ENCODE measurements at places on chromosomes 1 and 21.
A peak's percentile ranks its signal among the peaks of the same experiment; 100 is the strongest.

DNA sequence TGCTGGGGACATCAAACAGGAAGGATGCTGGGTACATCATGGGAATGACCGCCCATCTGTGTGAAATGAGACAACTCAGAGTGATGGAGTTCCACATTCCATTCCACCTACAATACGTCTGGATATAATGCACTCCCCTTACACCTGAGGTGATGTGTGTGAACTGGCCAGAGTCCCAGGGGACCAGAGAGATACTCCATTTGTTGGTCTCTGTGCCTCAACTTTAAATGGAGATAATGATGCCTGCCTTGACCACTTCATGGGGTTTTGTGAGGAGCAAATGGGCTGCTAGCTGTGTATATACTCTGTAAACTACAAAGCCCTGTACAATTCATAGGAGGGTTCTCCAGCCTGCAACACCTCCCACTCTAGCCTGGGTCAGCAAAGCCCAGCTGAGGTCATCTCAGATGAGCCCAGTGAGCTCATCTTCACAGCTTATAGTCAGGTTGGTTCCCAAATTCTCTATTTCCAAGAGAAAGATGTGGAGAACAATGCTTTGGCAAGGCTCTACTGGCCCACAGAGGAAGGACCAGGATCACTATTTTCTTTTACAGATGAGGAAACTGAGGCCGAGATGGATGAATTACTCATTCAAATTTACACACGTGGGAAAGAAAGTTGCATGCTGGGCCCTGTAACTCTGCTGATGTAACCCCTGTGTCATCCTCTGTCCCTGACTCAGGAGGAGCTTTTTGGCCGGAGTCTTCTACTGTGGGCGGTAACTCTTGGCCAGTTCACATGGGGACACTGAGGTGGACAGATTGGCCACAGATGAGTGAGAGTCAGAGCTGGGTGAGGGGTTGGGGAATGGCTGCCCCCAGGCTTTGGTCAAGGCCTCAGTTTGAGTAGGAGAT, 105.6 kb upstream of the GCLM start:
- DNase-seq, result no peak

DNA sequence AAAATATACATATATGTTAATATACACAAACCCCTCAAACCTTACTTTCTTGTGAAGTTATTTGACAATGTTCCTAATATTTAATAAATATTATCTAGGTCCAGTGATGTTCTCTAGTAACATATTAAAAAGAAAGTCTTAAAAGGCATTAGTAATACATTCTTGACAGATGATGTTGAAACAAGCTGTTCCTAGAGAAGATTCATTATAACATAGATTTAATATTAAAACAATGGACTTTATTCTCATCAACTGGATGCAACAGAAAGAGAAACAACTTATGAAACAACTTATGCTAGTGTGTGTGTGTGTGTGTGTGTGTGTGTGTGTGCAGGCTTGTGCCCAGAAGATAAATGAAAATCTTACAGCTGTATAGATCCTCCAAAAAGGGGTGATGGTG, 68.5 kb upstream of the PLXNA2 start:
- DNase-seq, result peak; percentile 5

DNA sequence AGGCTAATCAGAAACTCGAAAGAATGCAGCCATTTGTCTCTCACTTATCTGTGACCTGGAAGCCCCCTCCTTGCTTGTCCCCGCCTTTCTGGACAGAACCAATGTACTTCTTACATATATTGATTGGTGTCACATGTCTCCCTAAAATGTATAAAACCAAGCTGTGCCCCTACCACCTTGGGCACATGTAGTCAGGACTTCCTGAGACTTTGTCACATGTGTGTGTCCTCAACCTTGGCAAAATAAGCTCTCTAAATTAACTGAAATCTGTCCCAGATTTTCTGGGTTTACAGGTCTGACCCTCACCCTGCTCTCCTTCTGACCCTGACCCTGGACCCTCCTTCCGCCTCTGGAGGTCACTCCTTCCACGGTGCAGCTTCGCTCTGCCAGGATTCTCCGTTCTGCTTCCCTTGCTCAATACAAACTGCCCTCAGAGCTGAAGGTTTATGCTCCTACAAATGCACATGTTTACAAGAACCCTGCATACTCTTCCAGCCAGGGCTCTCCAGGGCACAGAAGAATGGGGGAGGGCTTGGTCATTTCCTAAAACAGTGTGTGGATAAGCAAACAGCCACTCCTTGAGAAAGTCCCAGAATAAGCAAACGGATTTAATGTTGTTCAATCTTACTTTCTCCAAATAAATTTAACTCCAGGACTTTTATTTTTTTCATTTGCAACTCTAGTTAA, 160.5 kb downstream of the ACTL8 start:
- DNase-seq, result no peak

GRCh38 chr1:77926561-77927357, 38.3 kb downstream of the NEXN start:
- peak; percentile 29 for DNase-seq

GRCh38 chr1:83508485-83509151, 490.3 kb downstream of the TTLL7 start:
- DNase-seq, result no peak

- no peak for DNase-seq
Observed at GRCh38 chr1:37620707-37621106, 14.0 kb downstream of the RSPO1 start.

GRCh38 chr1:79193211-79194079, 186.9 kb upstream of the ADGRL4 start:
- peak; percentile 75 for DNase-seq

GRCh38 chr1:222415441-222415840, 132.5 kb downstream of the HHIPL2 start:
- no peak for DNase-seq

- DNase-seq, result no peak
Observed at GRCh38 chr1:45867697-45868348, 64.4 kb downstream of the MAST2 start.

GRCh38 chr1:223670458-223671159, 5.1 kb upstream of the CAPN8 start:
- DNase-seq, result peak; percentile 35

- peak; percentile 88 for DNase-seq
Observed at GRCh38 chr1:109910123-109910962, at the start of gene CSF1. Gene CSF1 (plus strand): TSS chr1:109910849. CDS start chr1:109911024, 175 bp downstream.

DNA sequence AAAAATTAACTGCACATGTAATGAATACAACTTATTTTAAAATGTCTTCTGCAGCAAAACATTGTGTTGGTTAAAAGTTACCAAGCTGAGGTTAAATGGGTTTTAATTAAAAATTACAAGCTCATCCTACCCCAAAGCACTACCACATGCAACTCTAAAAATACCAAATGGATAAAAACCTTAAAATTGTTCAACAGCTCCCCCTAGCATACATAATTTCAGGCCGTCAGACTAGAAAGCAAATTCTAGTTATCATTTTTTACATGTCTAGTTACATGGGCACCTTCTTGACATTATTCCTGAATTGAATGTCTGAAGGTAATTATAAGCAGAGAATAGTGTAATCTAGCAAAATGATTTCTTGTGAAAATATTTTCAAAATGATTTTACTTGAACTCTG, 176.5 kb downstream of the C1orf21 start:
- DNase-seq, result peak; percentile 58

- DNase-seq, result no peak
Observed at GRCh38 chr1:26164861-26165842, 3.6 kb downstream of the C1orf232 start.

DNA sequence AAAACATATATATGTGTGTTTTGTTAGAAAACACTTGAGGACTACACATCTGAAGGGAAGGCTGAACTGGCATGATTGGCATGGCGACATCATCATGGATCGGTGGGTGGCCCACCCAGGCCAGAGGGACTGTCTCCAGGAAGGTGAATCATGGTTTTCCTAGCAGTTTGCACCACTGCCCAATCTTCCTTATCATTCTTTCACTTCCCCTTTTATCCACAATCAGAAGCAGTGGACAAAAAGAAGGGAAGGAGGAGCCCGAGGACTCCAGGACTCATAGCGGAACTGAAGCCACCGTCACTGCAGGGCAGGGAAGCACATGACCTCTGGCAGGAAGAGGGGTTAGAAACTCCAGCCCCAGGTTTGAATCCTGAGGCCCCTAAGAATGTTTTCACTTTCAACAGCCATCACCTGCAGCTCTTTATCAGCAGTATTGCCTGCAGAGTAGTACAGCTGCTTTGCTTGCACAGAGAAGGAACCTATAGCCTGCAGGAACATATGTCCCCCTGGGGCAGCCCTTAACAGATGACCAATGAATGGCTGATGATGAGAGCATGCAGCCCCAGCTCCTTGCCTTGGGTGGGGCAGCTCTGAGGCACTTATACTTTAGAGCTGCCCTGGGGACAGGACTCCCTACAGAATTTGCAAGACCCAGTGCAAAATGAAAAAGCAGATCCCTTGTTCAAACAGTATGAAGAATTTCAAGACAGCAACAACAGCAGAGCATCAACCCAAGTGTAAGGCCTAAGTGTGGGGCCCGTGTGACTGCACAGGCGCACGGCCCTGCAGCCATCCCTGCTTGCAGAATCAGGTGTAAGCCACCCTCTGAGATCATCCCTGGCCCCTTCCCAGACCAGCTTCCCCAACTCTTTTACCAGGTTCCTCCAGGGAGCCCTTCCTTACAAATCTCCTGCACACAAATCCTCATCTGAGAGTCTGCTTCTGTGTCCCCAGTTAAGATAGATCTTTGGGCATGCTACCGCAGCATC, 241.8 kb upstream of the IRF2BP2 start:
- peak; percentile 53 for DNase-seq

DNA sequence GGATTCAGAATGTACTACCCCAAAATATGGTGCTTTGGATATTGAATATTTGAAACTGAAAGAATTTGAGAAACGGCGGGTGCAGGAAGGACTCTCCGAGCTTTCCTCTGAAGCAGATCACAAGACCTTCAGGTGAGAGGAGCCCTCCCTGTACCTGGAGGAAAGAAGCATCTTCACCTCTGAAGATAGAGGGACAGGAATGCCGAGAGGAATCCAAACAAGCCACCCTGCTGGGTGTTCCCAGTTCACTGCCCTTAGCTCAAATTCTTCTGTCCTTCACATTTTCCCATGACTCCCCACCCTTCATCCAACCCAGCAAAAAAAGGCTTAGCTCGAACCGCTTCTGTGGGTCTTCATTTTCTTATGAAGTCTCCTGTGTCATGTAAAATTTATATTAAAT, 18.2 kb upstream of the PADI2 start:
- DNase-seq, result no peak

DNA sequence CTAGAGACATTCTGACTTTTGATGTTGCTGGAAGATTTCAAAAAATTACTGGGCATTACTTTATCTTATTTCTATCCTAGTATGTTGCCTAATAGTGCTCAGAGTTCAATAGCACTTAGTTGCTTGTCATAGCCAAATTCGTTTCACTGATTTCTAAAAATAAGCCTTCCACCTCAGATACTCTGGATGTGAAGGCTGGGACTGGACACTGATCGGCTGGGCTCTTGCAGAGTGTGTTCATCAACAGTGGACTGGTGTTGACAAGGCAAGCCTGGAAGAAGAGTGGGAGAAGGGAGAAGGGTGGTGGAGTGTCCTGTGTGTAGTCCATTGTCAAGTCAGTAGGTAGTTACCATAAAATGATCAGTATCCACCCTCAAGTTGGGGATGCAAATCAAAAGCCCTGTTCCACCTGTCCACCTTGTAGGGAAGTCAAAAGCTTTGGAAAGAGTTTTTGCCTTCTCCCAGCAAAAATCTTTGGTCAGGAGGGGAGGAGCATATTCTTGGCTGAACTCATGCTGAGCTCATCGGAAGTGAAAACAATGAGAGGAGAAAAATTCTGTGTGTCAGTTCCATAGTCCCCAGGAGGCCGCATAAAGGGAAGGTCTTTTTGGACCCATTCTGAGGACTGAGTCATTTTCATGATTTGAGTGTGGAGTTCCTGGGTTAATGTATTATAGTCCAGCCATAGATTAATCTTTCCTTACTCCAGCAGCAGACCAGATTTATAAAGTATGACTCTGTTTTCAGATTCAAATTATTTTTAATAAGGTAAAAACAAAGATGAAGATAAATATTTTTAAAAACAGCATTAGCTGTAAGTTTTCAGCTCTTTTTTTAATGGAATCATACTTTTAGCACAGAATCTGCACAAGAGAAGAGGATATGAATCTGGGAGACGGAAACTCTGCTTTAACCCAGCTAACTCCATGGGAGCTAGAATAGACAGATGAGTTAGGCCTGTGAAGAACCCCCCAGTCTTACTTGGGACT, 99.5 kb upstream of the BMP8A start:
- peak; percentile 77 for DNase-seq

GRCh38 chr21:41482301-41482700, 25.7 kb downstream of the TMPRSS2 start:
- DNase-seq, result peak; percentile 95

DNA sequence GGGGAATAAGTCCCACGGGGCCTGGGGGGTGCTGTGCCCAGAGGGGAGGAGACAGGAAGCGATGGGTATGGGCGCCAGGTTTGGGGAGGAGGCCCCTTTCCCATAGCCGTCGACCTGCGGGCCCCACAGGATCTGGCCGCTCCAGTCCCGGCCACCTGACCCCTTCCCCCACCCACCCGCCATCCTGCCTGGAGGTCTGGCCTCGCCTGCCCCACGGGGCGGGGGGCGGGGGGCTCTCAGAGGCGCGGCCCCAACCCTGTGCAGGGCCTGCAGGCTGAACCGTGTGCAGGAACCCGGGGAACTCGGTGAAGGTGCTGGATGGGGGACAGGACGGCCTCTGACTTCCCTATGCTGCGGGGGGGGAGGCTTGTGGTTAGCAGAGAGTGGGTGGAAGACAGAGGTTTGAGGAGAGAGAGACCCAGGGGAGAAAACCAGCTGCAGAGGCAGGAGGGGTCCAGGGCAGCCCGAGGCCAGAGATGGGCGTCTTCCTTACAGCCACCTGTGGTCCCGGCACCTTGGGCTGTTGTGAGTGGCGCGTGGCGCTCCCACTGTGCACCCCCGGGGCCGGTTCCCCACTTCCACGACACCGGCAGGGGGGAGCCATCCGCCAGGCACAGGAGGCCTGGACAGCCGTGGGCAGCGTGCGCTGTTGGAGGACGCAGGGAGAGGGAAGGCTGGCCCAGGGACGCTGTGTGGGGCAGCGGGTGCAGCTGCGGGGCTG, 2.5 kb upstream of the TNFRSF18 start:
- peak; percentile 47 for DNase-seq

- peak; percentile 17 for DNase-seq
Observed at GRCh38 chr1:50750021-50750619, 209.9 kb downstream of the FAF1 start.

- DNase-seq, result peak; percentile 71
Observed at GRCh38 chr1:228664399-228664914, 70.8 kb upstream of the RHOU start.

DNA sequence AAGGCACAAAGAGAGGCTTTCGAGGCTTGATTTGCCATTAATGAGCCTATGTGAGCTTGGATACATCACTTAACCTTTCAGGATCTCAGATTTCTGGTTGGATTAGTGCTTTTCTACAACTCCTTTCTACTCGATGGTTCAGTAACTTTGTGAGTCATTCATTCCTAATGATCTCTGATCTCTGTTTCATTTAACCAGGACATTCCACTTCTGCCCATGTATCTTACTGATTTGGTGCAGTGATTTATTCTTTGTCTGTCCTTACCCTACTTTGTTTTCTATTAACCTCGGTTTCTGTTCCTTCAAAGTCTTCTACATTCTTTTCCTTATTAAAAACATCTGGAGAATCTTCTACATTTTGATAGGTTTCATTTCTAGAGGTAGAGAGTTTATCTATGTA, 94.6 kb upstream of the ZBTB18 start:
- DNase-seq, result no peak

Measured in amniotic epithelial cell (primary cell).